HT-29 (cell line): ENCODE measurements at places on chromosomes 12 and 14.

DNA sequence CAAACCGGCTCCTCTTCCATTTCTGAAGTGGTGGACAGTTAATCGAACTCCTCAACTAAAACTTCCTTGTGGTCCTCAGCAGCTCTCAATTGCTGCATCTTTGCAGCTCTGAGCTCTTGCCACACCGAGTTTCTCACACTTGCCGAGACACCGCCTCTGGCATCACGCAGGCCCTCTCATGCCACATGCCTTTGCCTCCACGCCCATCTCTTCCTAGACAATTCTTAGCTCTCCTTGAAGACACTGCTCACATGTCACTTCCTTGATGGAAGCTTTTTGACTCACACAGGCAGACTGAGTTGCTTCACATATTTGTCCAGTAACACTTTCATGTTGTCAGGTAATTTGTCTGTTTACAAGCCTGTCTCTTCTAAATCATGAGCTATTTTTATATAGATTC is 29.2 kb downstream of the KCNA1 start:
- DNase-seq, result no peak

GRCh38 chr14:48974994-48975393 is 611.2 kb downstream of the RPS29 start:
- DNase-seq, result no peak

GRCh38 chr12:112148031-112148513 is 22.7 kb downstream of the TRAFD1 start:
- DNase-seq, result peak; percentile 36

DNA sequence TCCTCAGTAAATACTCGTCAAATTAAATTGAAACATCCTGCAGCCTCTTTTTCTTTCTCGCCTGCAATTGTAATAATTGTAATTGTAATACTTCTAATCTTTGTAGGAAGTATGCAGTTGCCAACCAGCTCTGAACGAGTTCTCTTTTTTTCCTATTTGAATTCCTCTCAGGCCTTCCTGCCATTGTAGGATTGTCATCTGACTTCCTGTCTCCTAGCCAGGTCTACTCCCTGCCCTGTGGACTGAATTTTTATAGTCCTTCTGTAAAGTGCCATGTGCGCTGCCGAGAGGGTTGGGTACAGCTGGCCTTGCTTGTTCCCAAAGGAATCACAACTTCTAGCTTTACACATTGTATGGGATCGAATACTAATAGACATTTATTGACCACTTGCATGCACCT is 183.3 kb downstream of the SSPN start:
- DNase-seq, result no peak

- no peak for DNase-seq
Observed at GRCh38 chr14:42011221-42011620, 404.5 kb downstream of the LRFN5 start.
